ENCODE measurements at places on chromosomes 11 and 22.

DNA sequence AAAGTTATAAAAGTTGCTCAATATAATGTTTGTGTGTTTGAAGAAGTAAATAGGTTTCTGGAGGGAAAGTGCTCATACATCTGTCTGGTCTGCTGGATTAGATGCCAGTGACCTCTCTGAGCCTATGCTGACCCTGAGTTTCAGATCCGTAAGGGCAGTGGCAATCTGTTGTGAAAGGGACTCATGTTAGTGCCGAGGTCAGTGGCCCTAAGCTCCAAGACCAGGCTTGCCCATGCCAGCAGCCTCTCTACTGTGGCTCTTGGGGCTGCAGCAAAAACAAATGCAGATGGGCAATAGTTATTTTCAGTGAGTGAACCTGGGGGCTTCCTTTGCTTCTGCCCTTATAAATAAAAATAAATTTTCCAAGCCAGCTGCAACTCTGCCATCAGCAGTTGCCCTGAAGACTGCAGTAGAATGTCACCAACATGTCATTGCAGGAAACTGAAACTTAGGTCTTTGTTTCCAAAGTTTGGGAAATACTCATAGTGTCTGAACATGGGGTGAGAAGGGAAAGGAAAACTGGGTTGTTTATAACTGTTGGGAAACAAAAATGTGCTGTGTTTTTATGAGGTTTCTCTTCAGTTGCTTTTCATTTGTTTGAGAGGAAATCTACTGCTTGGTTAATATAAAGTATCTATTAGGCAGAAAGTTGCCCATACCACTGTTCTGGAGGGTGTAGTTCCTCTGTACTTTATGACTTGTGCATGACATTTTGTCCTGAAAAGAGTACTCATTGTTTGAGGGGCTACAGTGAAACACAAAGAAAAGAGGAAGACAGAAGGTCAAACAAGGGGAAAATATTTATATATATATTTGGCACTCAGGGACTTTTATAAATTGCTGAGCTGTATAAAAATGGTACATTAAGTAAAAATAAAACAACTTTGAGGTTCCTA is 9.5 kb upstream of the MS4A4E start:
- DNase-seq, result no peak

DNA sequence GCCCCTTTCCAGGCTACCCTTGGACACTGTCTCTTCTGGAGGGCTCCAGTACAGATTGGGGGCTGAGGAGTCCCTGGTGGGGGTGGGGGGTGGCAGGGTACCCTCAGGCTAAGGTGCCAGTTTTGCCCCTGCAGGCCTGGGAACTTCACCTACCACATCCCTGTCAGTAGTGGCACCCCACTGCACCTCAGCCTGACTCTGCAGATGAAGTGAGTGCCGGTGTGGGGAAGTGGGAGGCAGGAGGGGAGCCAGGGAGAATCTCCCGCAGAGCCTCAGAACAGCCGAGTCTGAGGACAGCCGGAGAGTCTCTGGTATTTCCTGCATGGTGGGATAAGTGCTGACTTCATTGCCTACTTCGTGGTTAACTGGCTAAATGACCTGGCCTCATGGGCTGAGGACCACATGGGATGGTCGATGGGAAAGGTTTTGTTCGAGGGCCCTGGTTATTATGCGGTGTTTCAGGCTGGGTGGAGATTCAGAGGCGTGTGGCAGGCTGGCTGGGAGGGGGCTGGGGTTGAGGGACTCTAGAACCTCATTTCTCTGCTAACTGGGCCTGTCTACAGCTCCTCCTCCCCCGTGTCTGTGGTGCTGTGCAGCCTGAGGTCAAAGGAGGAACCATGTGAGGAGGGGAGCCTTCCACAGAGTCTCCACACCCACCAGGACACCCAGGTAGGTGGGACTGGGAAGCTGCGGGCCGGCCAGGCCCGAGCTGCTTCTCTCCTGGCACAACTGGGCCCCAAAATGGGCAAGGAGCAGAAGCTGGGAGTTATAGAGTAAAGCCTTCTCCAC is 8.5 kb downstream of the TMEM258 start:
- DNase-seq, result no peak

- DNase-seq, result no peak
Observed at GRCh38 chr11:113385749-113386148, 1.8 kb upstream of the ANKK1 start.

DNA sequence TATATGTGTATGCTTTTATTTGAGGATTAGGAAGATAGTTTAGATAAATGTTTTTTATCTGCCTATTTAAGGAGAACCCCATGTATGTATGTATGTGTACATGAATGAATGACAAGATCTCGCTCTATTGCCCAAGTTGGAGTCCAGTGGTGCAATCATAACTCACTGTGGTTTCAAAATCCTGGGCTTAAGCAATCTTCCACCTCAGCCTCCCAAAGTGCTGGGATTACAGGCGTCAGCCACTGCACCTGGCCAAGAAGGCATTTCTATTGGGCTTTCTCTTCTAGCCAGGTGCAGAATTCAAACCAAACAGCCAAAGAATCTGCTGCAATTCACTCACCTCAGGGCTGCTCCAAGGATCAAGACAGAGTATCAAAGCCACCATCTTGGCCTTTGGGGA is 25.5 kb upstream of the DGKZ start:
- no peak for DNase-seq

DNA sequence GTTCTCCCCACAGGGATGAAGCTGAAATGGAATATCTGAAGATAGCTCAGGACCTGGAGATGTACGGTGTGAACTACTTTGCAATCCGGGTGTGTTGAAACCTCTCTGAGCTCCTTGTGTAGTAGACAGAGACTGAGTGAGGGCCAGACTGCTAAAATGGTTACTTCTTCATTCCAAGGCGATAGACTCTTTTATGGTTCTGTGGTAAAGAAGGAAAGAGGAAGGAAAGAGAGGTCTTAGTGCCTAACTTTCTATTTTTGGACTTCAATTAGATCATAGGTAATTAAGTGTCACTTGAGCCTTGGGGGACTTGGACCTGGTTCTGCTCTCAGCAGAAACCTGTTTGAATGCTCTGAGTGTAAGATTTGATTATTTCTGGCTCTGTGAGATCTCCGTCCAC is 54.7 kb downstream of the NF2 start:
- DNase-seq, result no peak

DNA sequence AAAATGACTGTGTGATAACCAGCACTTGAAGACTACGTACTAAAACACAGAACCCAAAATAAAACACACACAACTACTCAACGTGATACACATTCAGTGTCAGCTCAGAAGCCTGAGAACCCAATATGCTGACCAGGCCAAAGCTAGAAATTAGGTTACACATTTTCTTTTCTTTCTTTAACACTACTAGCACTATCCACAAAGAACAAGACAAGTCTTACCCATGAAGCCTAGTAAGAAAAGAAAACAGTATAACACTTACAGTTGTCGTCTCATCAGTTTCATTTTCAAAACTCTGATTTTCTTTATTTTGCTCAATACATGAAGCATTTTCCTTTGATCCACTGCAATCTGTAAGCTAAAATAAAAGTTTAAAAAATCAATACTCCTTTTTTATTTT is 472.9 kb downstream of the DLG2 start:
- DNase-seq, result no peak

- no peak for DNase-seq
Observed at GRCh38 chr22:39244496-39245129, at the start of gene PDGFB. PDGFB (minus strand) TSS chr22:39244982; CDS start chr22:39243963, 1,019 bp downstream.

- DNase-seq, result no peak
Observed at GRCh38 chr11:1541474-1542204, 30.4 kb downstream of the DUSP8 start.

GRCh38 chr11:58912124-58912523 is 27.2 kb upstream of the GLYATL1 start:
- no peak for DNase-seq

DNA sequence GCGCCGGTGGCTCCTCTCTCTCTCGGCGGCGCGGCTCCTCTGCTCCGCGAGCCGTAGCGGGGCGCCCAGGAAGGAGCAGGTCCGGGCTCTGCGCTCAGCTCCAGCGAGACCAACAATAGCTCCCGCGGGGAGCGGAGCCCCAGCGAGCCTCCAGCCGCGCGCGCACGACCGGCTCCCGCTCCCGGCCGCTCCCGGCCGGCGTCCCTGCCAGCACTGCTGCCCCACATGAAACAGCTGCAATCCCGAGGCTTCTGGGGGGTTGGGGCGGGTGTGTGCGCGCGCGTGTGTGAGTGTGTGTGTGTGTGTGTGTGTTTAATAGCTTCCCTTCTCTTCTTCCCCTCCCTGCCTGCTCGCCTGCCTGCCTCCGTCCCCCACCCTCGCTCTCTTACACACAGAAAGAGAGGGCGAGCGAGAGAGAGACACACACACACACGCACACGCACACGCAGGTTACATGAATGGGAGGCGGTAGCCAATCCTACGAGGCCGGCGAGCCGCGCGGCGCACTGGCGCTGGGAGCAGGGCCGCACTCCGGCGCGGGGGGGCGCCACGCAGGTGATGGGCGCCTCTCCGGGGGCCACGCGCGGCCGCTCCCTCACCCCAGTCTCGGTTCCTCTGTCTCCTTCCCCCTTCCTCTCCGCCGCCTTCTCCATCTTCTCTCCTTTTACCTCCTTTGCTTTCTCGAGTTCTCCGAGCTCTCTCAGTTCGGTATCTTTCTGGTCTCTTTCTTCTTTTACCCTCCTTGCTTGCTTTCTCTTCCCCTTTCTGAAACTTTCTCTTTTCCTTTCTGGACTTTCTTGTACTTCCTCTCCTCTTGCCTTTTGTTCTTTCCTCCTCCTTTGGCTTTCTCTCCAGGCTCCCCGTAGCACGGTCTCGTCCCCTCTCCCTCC is at the start of gene TENM4:
TSS of gene TENM4 (minus strand) at position 460 of the 890 bp plus-strand sequence. CDS start 371,086 bp downstream, outside the sequence.
- DNase-seq, result no peak

DNA sequence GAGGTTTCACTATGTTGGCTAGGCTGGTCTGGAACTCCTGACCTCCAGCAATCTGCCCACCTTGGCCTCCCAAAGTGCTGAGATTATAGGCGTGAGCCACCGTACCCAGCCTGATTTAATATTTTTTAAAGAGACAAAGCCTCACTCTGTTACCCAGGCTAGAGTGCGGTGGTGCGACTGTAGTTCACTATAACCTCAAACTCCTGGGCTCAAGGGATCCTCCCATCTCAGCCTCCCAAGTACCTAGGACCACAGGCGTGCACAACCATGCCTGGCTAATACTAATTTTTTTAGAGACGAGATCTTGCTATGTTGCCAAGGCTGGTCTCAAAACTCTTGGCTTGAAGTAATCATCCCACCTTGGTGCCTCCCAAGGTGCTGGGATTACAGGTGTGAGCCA is 13.5 kb downstream of the GTPBP1 start:
- DNase-seq, result no peak

- no peak for DNase-seq
Observed at GRCh38 chr11:64048042-64048854, 12.5 kb downstream of the FLRT1 start.

All from stimulated activated CD4-positive, alpha-beta T cell treated with anti-CD3 and anti-CD28 coated beads, Interleukin-1b, Interleukin-23, amount 100 ng/mL, for 24 hours (primary cell).